ENCODE measurements at places on chromosomes 4 and X.

- DNase-seq = no peak
These were observed 174.2 kb downstream of the BTC start for GRCh38 chr4:74619931-74620702.

DNA sequence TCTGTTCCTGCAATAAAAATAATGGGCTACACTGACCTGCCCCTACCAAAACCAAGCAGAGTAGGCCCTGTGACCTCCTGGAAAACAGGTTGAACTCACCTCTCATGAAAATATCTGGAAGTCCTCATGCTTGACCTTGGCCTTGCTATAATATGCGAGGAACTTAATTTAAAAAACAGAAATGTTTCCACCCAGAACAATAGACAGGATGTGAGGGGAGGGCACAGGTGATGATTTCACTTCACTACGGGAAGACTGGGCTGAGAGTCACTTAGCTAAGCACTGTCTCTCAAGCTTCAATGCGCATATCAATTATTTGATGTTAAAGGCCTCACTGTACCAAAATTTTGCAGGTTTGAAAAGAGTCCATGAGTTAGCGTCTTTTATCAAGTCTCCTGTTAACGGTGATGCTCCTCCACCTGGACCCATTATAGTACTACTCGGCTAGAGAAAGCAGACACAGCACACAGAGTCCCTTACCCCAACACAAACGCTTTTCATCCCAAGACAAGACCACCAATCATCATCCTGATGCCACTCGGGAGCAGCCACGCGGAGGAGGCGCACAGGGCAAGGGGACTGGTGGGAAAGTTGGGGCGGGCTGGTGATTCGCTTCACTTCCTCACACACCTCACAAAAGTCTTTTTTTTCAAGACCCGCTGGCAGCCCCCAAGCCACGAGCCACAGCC is 25.9 kb downstream of the ZNF721 start:
- no peak for DNase-seq

- DNase-seq = no peak
These were observed 21.5 kb upstream of the CLDN24 start for GRCh38 chr4:183343730-183344129.

GRCh38 chrX:101370888-101371504 is 15.0 kb downstream of the BTK start:
- DNase-seq = no peak

DNA sequence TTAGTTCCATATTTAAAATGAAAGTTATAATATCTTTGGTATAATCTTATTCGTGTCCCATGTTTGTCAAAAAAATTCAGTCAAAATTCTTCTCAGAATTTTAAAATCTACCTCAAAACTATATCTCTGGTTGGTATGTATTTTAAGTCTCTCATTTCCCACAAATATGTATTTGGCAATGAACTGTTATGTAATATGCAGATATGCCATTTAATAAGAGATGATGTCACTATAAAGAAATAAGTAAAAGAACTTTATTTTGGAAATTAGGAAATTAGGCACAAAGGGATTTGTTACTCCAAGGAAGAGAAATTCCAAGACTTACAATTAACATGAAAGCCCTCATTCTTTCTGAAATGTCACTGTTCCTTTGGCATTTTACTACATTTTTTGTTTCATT is 15.3 kb downstream of the SNCA start:
- no peak for DNase-seq

DNA sequence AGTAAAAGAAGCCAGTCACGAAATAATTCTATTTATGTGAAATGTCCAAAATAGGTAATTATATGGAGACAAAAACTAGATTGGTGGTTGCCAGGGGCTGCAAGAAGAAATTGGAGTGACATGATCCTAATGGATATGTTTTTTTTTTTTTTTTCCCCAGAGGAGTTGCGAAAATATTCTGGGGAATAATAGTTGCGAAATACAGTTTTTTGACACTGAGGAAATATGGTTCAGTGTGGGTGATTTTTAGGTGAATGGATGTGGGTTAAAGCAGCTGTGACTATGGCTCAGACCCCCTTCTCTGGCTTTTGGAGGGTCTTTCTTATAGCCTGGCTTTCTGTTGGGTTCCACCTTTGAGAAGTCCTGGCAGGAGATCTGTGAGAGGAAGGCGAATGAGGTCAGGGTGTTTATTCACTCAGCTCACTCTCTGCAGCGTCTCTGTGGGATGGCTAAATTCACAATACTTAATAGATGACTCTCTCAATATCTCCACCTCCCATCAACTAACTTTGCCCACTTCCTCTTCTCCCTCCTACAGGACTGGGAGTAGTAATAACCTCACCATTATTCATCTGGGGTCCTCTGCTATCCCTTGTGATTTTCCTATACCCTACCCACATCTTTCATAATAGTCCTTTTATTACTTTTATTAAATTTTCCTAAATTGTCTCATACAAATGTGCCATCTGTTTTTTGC is 15.3 kb upstream of the RAB9B start:
- DNase-seq = no peak

- DNase-seq = no peak
These were observed 13.3 kb upstream of the DUSP9 start for GRCh38 chrX:153633607-153634180.

- no peak for DNase-seq
These were observed 149.4 kb downstream of the EFNB1 start for GRCh38 chrX:68978255-68978654.

- no peak for DNase-seq
These were observed 10.9 kb downstream of the DLG3 start for GRCh38 chrX:70455366-70456202.

GRCh38 chr4:176044589-176044951 is 21.1 kb upstream of the WDR17 start:
- no peak for DNase-seq

DNA sequence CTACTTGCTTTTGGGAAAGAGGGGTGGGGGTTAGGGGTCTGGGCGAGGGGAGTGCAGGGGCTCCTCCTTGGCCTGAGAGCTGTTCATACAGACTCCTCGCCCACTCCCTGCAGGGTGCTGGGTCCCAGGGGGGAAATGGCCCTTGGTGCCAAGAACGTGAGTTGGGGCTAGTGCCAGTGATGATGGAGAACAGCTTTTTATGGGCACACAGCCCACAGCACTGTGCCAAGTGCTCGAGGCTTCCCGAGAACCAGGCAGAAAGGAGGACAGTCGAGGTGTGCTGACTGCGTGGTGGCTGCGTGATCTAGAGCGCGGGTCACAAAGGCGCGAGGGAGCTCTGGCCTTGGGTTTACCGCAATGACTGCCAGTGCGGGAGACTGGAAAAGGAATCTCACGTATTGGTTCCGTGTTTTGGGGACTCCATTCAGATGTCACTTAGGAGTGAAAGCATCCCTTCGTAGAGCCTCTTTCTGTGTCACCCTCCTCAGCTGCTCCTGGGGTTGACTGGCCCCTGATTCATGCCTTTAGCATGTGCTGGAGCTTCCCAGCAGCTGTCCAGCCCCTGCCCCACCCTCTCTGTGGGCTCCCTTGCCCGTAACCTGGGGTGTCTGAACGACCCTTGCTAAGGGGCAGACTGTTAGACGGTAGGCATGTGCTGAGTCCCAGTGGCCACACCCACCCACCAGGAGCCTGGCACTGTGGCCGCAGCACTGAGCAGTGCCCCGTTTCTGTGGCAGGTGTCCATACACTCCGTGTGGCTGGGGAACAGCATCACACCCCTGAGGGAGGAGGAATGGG is 20.9 kb upstream of the MSANTD1 start:
- DNase-seq = no peak

DNA sequence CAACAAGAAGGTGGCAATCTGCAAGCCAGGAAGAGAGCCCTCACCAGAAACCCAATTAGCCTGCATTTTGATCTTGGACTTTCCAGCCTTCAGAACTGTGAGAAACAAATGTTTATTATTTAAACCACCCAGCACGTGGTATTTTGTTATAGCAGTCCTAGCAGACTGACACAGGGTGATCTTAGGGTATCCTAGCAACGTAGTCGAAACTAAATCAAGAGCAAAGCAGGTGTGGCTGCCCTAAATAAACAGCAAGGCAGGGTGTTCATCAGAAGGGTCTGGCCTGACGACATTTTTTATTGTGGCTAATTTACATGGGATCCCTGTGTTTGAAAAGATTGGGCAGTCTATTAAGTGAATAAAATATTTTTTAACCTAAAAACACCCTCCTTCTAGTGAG is 198.8 kb downstream of the VEGFC start:
- DNase-seq = no peak

GRCh38 chr4:24473309-24473721 is 111.0 kb downstream of the DHX15 start:
- DNase-seq = no peak

DNA sequence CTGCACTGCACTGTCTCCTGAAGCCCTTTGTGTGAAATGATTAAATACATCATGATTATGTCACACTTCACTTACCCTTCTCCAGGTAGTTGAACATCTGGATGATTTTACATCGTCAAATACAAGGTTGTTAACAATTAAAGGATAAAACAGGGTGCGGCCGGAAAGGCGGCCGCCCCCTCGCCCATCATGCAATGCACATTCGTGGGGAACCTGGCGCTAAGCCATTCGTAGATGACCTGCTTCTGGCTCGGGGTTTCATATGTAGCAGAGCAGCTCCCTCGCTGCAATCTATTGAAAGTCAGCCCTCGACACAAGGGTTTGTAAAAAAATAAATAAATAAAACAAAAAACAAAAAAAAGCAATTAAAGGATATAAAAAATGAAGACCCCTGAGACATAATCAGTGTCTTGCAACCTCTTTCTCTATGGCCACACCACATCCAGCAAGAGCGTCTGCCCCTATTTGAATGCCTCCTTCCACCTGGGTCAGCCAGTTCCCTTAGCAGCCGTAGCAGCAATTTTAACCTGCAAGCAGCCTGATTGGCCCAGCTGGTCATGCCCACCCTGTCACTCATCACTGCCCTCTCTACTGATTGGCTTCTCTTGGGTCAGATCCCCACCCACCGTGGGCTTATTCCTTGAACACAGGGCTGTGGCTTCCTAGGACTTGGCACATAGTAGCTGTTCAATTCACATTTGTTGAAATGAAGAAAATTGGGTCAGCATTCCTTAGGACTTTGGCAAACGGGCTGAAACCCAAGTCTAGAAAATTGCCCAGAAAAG is 147.8 kb upstream of the PSAPL1 start:
- no peak for DNase-seq

- DNase-seq = peak; percentile 4
These were observed 142.0 kb downstream of the RTL3 start for GRCh38 chrX:78517124-78517523.

GRCh38 chr4:166091146-166091545 is 218.1 kb downstream of the TLL1 start:
- DNase-seq = no peak

Data from stimulated activated CD8-positive, alpha-beta memory T cell treated with anti-CD3 and anti-CD28 coated beads, Interleukin-7, amount 100 ng/mL, for 1 hour (primary cell).